ENCODE measurements at places on chromosomes 12 and 14.

DNA sequence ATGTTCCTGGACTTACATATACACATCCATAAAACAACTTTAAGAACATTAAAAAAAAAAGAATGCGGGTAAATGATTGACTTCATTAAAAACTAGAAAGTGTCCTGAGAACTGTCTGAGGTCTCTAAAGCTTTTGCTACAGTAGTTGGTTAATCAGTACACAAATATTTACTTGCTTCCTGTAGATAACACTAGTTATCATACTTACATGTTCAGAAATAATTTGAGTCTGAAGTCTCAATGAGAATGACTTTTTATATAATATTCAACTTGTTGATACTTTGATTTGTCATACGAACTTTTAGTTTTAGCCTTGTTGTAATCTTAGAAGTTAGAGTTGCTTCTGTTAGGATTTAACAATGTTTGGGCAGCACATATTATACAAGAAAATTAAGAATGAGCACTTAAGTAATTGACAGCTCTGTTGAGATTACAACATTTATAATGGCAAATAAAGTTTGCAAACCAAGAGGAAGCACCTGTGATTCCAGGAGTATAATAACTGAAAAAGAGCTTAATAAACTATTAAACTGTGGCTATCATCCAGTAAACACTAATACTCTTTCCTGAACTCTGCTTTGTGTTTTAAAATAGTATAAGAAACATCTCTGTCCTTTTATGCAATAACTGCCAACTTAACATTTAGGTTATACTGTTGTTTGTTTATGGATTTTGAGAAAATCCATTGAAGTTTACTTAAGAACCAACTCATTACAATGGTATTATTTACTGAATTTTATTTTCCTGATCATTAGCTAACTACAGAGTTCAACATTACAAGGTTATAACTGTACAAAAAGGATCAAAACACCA is 131.7 kb downstream of the MIPOL1 start:
- H3K4me3 ChIP-seq: no peak overlapping the region
- DNase-seq: no peak
- H3K36me3 ChIP-seq: no peaks in the 10 kb centered on the region
- H3K4me1 ChIP-seq: no peaks in the 10 kb centered on the region
- H3K27ac ChIP-seq: no peak overlapping the region

- no peaks in the 10 kb centered on the region for H3K27me3 ChIP-seq
- H3K4me1 ChIP-seq: no peaks in the 10 kb centered on the region
Measured at GRCh38 chr14:29240066-29240465, 473.5 kb downstream of the FOXG1 start.

- no peak overlapping the region for H3K27ac ChIP-seq
- no peaks in the 10 kb centered on the region for H3K4me1 ChIP-seq
- H3K36me3 ChIP-seq: no peaks in the 10 kb centered on the region
- no peak overlapping the region for H3K4me3 ChIP-seq
- H3K27me3 ChIP-seq: no peaks in the 10 kb centered on the region
Measured at GRCh38 chr12:62744551-62744950, 190.4 kb downstream of the PPM1H start.

GRCh38 chr14:49860988-49861698 is 8.6 kb upstream of the NEMF start:
- H3K27ac ChIP-seq: no peak overlapping the region
- no peak for DNase-seq
- no peaks in the 10 kb centered on the region for H3K36me3 ChIP-seq
- H3K27me3 ChIP-seq: no peaks in the 10 kb centered on the region
- peak overlapping the region; percentile 71 for H3K4me3 ChIP-seq

GRCh38 chr14:68463705-68464374 is 329.0 kb downstream of the ZFP36L1 start:
- H3K4me3 ChIP-seq: no peak overlapping the region
- no peaks in the 10 kb centered on the region for H3K36me3 ChIP-seq
- peaks cover 6% of the 10 kb centered on the region for H3K4me1 ChIP-seq
- H3K27me3 ChIP-seq: no peaks in the 10 kb centered on the region
- no peak for DNase-seq

GRCh38 chr12:74539261-74539660 is 1.6 kb downstream of the ATXN7L3B start:
- peaks cover 6% of the 10 kb centered on the region for H3K4me1 ChIP-seq
- H3K4me3 ChIP-seq: peak overlapping the region; percentile 13
- H3K27me3 ChIP-seq: no peaks in the 10 kb centered on the region

DNA sequence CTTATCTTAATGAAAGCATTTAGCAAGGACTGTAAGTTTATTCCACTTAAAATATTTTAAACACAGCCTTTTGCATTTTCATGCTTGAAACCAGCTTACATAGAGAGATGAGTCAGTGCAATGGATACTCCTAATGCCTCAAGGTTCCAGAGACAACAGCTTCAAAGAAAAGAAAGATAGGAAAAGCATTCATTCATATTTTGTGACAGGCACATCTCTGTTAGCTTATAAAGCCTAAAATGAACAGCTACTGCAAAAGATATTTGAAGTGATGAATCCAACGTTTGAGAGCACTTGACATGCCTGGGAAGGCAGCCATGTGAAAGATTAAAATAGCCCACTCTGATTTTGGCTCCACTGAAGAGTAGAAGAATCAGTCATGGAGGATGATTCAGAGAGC is 814.5 kb downstream of the RPS29 start:
- H3K27ac ChIP-seq: no peak overlapping the region
- DNase-seq: no peak
- no peaks in the 10 kb centered on the region for H3K36me3 ChIP-seq
- H3K4me1 ChIP-seq: no peaks in the 10 kb centered on the region
- no peak overlapping the region for H3K4me3 ChIP-seq

- H3K36me3 ChIP-seq: no peaks in the 10 kb centered on the region
- H3K4me3 ChIP-seq: no peak overlapping the region
- no peak for DNase-seq
- no peaks in the 10 kb centered on the region for H3K27me3 ChIP-seq
Measured at GRCh38 chr12:33942172-33942571, 80.1 kb upstream of the ALG10 start.

GRCh38 chr14:88616697-88617096 is 53.9 kb downstream of the ZC3H14 start:
- no peaks in the 10 kb centered on the region for H3K4me1 ChIP-seq
- no peak overlapping the region for H3K4me3 ChIP-seq
- H3K27me3 ChIP-seq: no peaks in the 10 kb centered on the region
- DNase-seq: no peak

GRCh38 chr14:90632451-90632850 is 183.8 kb downstream of the TTC7B start:
- peaks cover 2% of the 10 kb centered on the region for H3K4me1 ChIP-seq
- DNase-seq: no peak
- H3K36me3 ChIP-seq: no peaks in the 10 kb centered on the region
- no peaks in the 10 kb centered on the region for H3K27me3 ChIP-seq

DNA sequence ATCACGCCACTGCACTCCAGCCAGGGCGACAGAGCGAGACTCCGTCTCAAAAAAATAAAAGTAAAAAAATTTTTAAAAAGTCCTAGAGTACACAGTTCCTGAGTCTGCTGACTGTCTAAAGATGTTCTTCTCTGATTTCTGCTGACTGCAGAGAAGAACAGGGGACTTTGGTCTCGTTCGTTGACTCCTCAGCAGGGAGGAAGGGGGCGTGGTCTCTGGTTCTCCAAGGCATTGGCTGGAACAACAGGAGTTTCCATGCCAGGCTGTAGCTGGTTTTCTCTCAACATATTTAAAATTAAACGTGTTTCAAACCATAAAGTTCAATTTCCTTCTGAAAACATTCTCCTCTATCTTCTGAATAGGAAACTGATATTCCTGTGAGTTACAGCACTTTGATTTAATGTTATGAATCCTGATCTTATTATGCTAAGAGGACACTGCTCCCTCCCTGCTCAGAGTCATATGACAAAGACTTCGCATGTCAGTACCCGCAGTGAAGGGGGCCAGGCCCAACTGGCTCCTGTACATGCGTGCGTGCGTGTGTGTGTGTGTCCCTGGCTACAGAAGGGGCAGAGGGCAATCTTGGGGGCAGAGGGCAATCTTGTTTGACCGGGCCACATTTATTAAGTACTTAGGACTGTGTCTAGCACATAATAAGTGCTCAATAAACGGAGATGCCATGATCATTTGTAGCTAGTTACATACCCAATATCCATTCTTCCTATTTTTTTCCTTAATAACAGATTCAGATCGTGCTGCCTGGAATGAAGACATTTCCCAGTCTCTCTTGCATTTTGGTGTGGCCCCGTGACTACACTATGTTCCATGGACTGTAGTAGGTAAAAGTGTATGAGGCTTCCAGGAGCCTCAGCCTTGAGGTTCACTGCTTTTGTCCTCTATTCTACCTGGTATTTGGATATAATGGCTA is 16.5 kb upstream of the HNF1A start:
- no peaks in the 10 kb centered on the region for H3K36me3 ChIP-seq
- H3K4me3 ChIP-seq: no peak overlapping the region
- no peaks in the 10 kb centered on the region for H3K4me1 ChIP-seq
- no peak overlapping the region for H3K27ac ChIP-seq

GRCh38 chr12:91093341-91093740 is 18.0 kb downstream of the LUM start:
- no peak overlapping the region for H3K4me3 ChIP-seq
- no peak for DNase-seq
- H3K4me1 ChIP-seq: no peaks in the 10 kb centered on the region
- H3K36me3 ChIP-seq: no peaks in the 10 kb centered on the region
- H3K27me3 ChIP-seq: no peaks in the 10 kb centered on the region

DNA sequence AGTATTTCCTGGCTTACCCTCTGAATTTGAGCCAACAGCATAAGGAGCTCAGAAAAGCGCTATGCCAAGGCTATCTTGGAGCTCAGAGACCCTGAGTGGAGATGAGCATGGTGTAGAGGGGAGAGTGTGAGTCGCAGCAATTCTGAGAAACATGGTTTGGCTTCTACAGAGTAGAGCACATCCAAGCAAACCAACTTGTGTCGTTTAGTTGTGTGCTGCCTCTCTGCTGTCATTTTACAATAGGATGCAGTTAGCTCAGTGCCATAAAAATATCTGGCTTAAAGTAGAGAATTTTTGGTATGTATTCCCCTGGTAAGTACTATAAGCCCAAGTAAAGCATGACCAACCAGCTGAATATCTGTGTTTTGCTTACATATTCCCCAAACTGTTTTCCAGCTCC is 249.2 kb downstream of the TRHDE start:
- no peak overlapping the region for H3K27ac ChIP-seq
- H3K27me3 ChIP-seq: no peaks in the 10 kb centered on the region
- no peak overlapping the region for H3K4me3 ChIP-seq
- no peaks in the 10 kb centered on the region for H3K36me3 ChIP-seq
- DNase-seq: no peak

DNA sequence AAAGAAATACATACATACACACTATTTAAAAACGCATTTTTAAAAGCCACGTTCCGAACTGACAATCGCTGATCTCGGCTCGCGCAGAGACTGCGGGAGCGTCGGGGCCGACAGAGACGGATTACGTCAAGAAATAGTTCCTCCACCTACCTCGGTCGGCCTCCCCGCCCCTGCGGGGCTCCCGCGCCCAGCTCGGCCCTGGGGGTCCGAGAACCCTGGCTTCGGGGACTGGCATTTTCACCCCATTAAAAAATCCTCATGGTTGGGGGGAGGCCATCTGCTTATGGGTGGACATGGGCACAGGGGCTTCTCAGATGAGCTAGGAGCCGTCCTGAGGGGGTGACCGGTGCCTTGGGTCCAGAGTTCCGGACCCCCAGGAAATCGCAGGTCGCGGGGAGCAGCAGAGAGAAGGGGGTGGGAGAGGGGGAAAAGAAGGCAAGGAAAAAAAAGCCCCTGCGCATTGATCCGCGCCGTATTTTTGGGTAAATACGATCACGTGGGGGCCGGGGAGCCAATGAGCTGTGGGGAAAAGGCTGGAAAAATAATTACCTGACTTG is 324 bp upstream of the HOXC9 start:
- no peaks in the 10 kb centered on the region for H3K36me3 ChIP-seq
- DNase-seq: no peak
- no peak overlapping the region for H3K4me3 ChIP-seq
- peaks cover 100% of the 10 kb centered on the region for H3K27me3 ChIP-seq
- H3K4me1 ChIP-seq: 0 out of 2 replicates have a peak, but pooled peaks cover 5% of the 10 kb centered on the region
- H3K27ac ChIP-seq: no peak overlapping the region

- no peaks in the 10 kb centered on the region for H3K27me3 ChIP-seq
- DNase-seq: no peak
- no peaks in the 10 kb centered on the region for H3K4me1 ChIP-seq
- H3K36me3 ChIP-seq: no peaks in the 10 kb centered on the region
- no peak overlapping the region for H3K4me3 ChIP-seq
Measured at GRCh38 chr12:87670448-87670847, 358.8 kb downstream of the C12orf50 start.

DNA sequence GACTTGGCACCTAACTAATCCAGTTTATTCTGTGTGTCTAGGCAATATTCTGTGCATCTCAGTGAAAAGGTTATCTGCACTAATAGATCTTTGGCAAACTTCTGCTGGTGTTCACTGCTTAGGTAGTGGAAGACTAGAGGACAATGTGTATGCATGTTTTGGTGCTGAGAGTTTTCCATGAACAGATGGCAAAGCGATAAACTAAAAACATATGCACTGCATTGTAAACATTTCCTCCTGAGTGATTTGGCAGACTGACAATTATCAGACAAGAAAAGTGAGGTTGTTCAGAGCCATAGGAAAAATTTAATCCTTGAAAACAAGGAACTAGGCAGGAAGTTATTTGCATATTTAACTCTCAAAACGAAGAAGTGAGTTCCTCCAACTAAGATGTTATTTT is 400.4 kb downstream of the ATP23 start:
- no peaks in the 10 kb centered on the region for H3K27me3 ChIP-seq
- no peak overlapping the region for H3K4me3 ChIP-seq
- no peaks in the 10 kb centered on the region for H3K4me1 ChIP-seq
- H3K36me3 ChIP-seq: no peaks in the 10 kb centered on the region

- no peak for DNase-seq
- no peak overlapping the region for H3K4me3 ChIP-seq
- no peaks in the 10 kb centered on the region for H3K27me3 ChIP-seq
Measured at GRCh38 chr12:96500693-96501092, 11.3 kb downstream of the CFAP54 start.

DNA sequence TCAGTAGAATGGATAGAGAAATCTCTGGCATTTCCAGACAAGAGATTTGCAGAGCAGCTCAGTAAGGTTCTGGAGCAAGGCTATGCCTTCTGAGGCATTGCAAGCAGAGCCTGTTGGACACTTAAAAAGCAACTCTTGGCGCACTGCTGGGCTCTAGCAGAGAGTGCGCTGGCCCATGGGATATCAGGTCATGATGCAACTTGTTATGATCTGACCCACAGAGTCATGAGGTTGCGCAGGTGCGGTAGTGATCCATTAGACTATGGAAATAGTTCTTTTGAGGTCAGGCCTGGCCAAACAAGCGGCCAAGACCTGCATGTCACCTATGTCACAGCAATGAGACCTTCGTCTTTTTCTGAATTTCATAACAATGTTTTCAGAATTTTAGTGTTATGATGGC is 168.6 kb downstream of the TMTC3 start:
- H3K4me1 ChIP-seq: no peaks in the 10 kb centered on the region
- H3K36me3 ChIP-seq: no peaks in the 10 kb centered on the region
- H3K27me3 ChIP-seq: no peaks in the 10 kb centered on the region
